ENCODE measurements at places on chromosomes 6 and 20.
A peak's percentile ranks its signal among the peaks of the same experiment; 100 is the strongest.

- DNase-seq = no peak
Observed at GRCh38 chr6:145036848-145037567, 698.3 kb downstream of the EPM2A start.

DNA sequence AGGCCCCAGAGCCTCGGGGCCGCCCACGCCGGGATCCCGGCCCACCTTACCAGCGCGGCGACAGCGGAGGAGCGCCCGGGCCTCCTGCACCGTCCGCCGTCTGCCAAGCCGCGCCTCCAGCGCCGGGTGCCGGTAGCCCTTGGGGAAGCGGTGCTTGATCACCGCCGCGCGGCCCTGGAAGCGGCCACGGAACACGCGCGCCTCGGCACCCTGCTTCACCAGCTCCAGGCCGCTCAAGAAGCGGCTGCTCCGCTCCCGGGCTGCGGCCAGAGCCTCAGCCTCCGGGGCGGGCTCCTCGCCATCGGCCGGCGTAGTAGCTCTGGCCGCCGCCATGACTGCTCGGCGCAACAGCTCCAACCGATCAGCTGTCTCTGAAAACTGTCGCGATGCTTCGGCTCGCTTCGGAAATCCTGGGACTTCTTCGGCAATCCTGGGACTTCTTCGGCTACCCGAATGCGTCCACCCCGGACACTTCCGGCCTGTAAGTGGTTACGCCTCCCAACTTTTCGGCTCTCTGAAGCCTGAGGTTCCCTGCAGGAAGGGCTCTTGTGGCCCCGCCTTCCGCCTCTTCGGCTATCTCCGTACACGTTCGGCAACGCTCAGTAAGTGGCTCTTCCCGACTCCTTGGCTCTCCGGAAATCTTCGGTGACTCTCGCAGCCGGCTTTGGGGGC lies at the start of gene TP53RK:
Gene TP53RK (minus strand): TSS at position 363 of the 672 bp plus-strand sequence. CDS start 30 bp downstream, at position 333.
- peak; percentile 97 for DNase-seq

- no peak for DNase-seq
Observed at GRCh38 chr6:73382462-73383113, 12.0 kb upstream of the DDX43 start.

DNA sequence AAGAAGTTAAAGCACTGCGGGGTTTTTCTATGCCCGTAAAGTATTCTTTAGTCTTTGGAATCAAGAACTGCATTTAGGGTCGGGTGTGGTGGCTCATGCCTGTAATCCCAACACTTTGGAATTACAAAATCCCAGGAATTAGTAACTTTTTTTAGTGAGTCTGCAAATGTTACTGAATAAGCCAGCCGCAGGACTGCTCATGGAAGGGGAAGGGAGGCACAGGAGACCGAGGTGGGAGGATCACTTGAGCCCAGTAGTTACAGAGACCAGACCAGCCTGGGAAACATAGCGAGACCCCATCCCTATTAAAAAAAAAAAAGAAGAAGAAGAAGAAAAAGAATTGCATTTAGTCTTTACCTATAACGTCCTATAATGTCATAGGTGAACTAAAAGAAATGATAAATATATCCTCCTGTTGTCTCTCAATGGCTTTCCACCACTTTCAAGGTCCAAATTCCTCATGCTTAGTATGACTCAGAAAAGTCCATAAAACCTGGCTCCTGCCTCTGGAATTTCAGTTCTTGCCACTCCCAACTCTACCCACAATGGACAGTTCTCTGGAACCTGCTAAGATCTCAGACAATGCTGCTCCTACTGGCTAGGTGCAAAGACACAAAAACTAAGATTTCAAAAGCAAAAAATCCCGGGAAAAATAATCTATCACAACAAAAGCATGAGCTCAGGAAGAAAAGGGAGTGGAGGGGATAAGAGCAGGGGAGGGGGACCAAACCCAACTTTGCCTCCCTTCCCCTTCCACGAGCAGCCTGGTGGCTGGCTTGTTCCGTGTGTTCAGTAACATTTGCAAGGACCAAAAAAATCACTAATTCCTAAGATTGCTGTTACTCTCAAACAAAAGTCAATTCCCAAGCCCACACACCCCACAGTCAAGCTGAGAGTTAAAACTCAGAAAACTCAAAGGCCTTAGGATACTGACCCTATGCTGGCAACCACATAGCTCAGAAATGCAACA lies 39.0 kb downstream of the B4GALT5 start:
- no peak for DNase-seq

DNA sequence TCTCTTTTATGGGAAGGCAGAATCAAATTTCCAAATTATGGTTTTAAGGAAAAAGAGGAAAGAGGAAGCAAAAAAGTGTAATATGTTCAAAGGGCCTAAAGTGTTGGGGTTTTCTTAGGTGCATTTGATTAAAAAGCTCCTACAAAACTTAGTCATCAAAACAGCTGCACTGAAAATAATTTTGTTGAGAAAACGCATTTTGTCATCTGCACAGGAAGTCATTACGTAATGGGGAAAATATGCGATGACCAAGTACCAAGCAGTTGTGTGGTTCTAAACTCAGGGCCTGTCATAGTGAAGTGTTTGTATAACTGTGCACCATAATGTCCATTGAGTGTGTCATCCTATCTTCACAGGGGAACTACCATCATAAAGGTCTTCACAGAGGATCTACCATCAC lies 15.6 kb downstream of the HAO1 start:
- no peak for DNase-seq

- no peak for DNase-seq
Observed at GRCh38 chr20:19253916-19254820, 41.7 kb downstream of the SLC24A3 start.

GRCh38 chr6:138485005-138485545 lies 14.2 kb downstream of the NHSL1 start:
- no peak for DNase-seq

DNA sequence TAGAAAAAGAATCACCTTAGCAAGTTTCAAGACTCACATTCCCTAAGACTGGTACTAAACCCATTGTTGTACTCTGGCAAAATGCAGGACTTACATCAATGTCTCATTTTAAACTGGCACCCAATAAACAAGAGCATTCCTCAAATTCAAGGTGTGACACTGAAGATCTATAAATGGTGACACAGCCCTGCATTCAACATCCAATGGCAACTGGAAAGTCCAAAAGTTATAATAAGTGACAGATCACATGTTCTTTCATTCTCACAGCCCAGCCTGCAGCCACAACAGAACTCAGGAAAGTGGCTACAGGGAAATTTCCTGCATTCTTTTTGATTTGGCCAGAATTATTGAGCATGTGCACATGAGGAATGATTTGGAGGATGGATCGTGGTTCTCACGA lies 57.5 kb downstream of the MBOAT1 start:
- DNase-seq = no peak

DNA sequence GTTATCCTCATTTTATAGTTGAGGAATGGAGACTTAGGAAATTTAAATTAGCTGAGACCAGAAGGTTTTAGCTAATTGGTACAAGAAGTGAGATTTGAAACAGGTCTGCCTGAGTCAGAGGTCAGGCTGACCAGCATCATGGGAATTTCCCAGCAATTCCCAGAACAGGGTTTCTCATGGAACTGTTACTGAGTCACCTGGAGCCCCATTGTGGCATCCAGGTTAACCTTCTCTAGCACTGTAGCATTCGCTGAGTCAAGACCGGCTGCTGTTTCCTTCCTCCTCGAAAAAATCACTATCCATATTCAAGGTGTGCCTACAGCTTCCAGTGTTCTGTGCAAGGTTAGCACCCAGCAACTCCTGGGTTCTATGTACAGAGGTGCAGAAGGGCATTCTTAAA lies 238.0 kb upstream of the MAN1A1 start:
- DNase-seq = no peak

DNA sequence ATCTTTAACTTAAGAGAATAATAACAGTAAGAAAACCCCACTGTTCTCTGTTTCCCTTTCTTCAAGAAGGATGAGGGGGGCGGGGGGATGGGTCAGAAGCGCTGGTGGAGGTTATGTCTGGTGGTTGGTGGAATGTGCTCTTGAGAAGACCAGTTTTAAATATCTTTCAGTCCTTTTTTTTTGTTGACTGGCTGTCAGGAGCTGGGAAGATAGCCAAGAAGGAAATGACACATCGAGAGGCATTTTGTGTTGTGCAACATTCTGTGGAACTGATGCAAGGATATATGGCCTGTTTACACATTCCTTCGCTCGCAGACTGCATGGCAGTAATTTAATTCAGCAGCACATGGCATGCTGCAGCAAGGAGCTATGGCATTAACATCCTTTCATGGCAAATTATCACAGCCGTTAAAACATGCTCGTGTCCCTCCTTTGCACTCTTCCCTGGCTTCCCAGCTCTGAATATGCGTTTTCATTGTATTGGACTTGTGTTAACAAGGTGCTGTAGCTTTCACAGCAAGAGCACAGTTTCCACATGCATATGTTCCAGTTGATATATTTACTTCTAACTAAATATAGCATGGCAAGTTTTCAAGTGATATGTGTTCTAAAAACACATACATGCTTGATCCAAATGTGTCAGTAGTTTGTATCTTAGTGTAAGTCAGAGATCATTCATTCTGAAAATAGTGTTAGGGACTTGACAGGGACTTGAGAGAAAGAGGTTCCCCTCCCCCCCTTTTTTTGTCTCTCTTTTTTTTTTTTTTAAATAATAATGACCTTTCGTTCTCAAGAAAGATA lies 68.2 kb upstream of the SUPT3H start:
- DNase-seq = peak; percentile 28

GRCh38 chr6:25330796-25331685 lies 51.9 kb downstream of the CARMIL1 start:
- DNase-seq = no peak

DNA sequence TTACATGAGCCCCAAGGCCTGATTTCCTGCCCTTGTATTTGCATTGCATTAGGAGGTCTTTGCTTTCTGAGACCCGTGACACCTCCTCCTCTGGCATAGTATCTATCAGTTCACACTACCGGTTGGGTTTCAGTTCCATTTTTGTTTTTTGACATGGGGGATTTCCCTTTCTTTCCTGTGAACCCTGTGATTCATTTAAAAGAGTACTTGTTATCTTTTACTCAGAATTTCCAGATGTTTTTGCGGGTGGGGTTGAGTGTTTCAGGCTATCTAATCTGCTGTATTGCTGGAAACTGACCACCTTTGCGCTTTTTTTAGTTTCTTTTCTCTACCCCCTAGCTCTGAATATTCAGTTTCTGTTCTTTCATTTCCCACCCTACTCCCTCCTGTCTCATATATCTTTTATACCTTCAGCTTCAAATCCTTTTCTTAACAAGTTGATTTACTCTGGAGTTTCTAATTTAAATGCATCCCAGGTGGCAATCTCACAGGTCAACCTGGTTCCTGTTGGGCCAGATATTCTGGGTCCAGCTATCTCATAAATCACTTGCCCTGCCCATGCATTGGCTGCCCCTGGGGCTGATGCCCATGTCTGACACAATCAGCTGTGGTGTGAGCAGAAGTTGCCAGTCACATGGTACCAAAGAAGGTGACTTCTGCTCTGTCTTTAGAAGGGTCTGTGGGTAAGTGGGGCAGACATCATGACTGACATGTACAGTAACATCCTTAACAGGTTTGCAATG lies 14.3 kb upstream of the NCOA3 start:
- peak; percentile 89 for DNase-seq
